ENCODE measurements at places on chromosomes 6 and 20.

GRCh38 chr6:159761873-159762680 lies at the start of gene ACAT2:
Gene ACAT2, plus strand, starts transcription at chr6:159762045. Its CDS starts 43 bp downstream, at chr6:159762088.
- peak; percentile 91 for DNase-seq

DNA sequence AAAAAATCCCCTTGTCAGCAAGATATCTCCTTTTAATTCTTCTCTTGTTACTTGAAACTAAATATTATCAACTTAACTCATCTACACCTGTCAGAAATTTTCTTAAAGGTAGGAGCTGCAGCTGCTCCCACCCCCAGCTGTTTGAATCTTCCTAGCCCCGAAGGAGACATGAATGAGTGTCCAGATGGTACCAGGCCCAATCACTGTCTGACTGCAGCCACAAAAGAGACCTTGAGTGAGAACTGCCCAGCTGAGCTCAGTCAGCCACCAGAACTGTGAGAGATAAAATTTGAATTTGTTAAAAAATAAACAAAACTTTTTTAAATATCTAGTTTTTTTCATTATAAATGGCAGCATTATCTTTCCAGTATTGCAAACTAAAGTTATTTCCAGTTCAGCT lies 84.7 kb downstream of the PRSS35 start:
- no peak for DNase-seq

- DNase-seq = no peak
Observed at GRCh38 chr6:18016133-18016532, 28.7 kb upstream of the KIF13A start.

DNA sequence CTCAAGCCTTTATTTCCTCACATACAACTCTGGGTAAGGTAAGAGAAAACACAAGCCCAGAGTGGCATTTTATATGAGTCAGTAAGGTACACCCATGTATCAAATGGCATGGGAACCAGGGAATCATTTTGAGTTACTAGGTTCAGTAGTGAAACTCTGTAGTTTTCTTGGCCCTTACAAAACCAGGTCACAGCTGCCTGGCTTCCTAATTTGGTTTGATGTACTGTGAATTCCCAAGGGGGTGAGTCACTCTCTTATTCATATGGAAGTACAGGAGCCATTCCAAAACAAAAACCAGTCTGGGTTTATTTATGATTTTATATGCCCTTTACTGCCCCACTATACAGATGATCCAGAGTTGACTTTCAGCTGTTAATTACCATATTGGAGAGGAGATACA lies 70.7 kb downstream of the PDE7B start:
- DNase-seq = no peak

GRCh38 chr20:25720285-25720684 lies 23.6 kb upstream of the ZNF337 start:
- no peak for DNase-seq

DNA sequence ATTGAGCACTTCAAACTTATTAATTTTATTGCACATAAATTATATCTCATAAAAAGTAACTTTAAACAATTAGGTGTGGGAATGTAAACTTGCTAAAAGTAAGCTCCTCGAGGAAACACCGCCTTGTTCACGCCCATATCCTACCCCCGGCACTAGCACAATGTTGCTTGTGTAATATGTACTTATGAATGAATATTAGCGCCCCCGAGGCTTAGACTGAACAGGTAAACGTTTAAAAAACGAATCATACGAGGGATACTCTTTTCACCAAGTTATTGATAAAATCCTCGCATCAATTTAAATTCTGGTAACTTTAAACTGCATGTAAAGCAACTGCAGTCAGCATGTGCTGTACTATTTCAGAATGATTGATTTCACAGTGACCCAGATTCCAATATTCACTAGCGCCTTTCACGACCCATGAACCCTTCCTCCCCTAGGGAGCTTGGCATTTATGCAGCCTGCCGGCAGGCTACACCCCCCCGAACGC lies 637 bp downstream of the TFB1M start:
- DNase-seq = peak; percentile 23
